NCI-H446 (cell line): ENCODE measurements at places on chromosomes 6 and 20.
A peak's percentile ranks its signal among the peaks of the same experiment; 100 is the strongest.

DNA sequence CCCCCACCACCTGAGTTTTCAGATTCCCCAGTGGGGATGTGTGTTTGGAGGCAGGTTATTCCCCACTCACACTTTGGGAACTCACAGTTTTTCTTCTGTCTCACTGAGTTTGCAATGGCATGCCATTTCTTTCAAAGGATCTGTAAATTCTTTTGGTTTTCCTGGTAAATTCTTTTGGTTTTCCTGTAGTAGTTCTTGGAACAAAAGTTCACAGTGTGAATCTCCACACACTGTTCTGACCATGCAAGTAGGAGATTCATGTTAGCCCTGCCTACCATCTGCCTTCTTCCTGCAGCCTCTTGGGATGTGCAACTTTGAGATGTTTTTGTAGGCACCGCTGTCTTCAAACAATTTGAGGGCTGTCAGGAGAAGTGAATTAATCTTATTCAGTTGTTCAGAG is 165.6 kb upstream of the OGFRL1 start:
- no peak for DNase-seq

DNA sequence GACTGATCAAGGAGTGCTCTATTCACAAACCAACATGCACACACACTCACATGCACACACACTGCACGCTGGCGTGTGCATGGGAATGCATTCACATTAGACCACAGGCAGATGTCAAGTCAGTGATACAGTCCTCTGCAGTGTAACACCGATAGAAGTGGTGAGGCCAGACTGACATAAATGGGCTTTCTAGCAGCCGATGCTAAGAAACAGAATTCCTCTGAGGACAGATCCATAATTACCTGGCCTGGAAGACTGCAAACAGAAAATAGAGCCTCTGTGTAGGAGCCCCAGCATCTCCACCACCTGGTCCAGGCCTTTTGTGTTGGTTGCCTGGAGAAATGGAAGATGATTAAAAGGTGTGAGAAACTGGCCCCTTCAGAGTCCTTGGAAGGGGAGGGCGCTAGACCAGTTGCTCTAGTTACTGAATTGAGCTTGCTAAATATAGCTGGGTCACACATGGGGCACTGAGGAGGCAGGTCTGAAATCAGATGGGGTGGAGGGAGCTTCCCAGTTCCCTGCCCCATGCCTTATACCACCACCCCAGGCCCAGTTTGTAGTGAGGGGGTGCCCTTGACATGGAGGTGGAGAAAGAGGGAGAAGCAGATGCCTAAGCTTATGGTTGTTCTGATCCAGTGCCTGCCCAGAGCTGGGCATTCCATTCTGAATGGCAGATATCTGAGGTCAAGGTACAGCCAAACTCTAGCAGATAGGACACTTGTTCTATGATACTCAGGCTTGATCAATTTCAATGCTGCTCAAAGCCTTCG is 233.8 kb downstream of the LRFN2 start:
- no peak for DNase-seq

GRCh38 chr6:34375833-34376232 is 16.6 kb downstream of the NUDT3 start:
- no peak for DNase-seq

DNA sequence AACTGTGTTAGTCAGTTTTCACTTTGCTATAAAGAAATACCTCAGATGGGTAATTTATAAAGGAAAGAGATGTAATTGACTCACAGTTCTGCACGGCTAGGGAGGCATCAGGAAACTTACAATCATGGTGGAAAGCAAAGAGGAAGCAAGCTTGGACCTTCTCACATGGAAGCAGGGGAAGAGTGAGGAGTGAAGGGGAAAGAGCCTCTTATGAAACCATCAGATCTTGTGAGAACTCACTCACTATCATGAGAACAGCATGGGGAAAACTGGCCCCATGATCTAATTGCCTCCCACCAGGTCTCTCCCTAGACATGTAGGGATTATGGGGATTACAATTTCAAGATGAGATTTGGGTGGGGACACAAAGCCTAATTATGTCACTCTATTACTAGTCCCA is 41.3 kb upstream of the PLAGL1 start:
- no peak for DNase-seq

- DNase-seq, result peak; percentile 59
Measured at GRCh38 chr20:52312132-52312729, 120.7 kb upstream of the ZFP64 start.

DNA sequence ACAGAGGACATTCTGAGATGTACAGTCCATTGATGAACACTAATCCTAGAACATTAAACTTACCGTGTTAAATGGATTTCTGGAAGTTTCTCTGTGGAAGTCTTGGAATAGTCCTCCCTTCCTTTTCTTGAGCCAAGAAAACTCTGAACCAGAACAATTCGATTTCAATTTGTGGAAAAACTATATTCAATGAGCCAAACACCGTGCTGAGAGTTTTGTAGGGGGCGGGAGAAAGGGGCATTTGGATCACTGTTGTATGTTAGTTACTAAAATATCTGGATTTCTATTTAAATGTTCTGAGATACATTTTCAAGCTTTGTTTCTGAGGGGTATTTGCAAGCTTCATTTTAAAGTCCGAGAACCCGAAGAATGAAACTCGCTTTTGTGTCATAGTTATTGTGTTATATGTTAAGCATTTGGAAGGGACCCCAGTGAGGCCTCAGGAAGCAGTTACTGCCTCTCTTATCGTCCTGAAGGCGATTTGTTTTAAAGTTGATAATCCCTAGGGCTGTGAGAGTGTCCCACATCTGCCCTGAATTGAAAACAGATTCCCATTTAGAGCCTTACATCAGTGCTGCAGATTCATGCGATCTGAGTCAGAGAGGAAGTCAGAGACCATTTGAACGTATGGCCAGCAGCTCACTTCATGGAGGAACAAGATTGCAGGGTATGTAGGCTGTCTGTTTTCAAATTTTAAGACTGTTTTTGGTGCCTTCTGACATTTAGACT is 70.8 kb upstream of the SASH1 start:
- DNase-seq, result no peak

DNA sequence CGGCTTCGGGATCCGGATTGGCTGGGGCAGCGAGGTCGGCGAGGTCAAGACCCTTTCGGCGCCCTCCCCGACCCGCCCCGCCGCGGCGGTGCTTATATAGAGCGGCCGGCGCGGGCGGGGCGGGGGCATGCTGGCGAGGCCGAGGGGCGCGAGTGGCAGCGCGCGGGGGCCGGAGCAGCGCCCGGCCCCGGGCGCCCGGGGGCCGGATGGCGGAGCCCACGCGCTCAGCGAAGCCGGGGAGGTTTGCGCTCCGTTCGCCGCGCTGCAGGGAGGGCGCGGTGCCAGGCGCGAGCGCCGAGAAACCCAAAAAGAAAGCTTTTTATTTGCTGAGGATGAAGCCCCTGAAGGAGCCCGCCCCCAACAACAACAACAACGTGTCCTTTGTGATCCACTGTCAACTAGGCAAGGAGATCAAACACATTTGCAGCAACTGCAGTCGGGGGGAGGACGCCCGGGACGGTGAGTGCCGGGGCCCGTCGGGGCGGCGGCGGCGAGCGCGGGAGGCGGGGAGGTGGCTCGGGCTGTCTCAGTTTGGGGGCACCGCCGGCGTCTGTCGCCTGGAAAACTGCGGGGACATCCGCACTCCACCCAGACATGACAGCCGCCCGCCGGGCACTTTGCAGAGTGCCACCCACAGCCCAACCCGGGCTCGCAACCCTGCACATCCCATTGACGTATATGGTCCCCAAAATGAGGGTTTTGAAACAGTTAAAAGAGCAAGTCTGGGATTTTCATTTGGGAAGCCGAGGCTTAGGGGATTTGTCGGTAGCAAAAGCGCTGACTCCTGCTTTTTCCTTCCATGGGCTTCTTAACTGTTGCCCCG is 297.3 kb downstream of the PHACTR1 start:
- DNase-seq, result no peak
